ENCODE measurements at places on chromosomes 7 and 10.

- no peak for DNase-seq
Observed at GRCh38 chr10:102918817-102919245, 737 bp downstream of the CNNM2 start.

DNA sequence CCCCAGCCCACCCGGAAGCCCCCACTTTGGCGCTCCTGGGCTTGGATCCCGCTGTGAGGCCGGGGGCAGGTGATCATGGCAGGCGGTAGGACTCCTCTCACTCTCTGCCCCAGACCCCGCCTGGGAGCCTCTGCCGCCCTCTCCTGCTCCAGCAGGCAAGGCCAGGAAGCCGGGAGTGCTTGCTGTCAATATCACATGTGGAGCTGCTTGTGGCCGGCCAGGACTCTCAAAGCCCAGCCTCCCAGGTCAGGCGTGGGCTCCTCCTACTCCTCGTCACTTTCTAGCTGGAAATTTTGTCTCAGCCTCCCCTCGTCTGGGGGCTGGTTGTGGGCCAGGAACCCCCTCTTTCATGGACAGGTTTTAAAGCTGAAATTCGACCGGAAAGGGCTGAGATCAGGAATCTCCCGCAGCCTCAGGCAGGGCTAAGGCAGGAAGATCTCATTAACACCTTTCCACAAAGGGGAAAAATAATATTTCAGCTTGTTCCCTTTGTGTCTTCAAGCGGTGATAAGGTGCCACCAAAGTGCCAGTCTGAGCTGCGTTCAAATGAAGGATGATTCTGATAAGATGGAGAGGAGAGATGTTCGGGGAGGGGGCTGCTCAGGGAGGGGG is 273.6 kb upstream of the PODXL start:
- no peak for DNase-seq

DNA sequence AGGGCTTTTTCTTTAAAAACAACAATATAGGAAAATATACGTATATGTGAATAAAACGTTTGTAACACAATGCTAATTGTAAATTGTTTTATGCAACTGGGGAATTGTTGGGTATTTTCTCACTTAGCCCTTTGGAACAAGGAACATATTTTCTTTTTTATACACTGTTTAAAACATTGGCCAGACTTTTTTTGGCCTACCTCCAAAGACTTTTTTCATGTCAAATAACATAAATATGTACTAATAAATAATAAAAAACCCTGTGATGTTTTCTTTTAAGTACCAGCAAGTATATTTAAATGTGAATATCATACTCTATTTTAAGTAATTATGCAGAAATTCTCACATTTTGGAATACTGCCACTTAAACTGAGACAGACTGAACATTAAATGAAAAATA is 15.7 kb downstream of the TMEM106B start:
- peak; percentile 8 for DNase-seq

- no peak for DNase-seq
Observed at GRCh38 chr7:141190495-141190894, 116.6 kb downstream of the TMEM178B start.

DNA sequence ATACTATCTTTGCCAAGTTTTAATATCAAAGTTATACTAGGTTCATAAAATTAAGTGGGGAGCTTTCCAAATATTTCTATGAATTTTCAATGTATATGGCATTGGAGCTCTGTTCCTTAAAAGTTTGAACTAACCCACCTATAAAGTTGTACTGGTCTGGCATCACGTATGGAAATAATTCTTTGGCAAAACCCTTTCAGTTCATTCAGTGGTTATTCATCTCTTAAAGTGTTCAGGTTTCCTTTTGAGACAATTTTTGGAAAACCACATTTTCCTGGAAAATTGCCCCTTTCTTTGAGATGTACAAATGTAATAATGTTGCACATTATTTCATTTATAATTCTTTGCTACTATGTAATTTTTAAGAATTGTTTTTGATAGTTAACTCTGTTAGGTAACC is 62.5 kb upstream of the INPP5A start:
- no peak for DNase-seq

DNA sequence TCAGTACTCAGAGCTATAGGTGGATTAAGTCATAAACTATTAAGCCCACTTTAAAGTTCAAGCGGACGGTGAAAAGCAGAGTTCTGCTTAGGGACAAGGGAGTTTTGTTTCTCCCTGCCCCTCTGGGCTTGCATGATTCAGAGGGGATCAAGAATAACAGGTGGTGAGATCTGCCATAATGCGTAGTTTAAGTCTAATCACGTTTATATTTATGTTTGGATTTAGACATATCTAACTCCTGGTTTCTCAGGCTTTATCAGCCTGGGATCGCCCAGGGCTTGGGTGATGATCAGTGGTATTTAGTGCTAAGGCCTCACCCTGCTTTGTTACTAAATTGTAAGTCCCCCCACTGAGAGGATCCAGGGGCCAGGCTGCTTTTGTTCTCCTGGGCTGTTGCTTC is 335.4 kb upstream of the NRP1 start:
- DNase-seq: no peak

- DNase-seq: no peak
Observed at GRCh38 chr10:14617852-14618251, 156.8 kb downstream of the FAM107B start.

DNA sequence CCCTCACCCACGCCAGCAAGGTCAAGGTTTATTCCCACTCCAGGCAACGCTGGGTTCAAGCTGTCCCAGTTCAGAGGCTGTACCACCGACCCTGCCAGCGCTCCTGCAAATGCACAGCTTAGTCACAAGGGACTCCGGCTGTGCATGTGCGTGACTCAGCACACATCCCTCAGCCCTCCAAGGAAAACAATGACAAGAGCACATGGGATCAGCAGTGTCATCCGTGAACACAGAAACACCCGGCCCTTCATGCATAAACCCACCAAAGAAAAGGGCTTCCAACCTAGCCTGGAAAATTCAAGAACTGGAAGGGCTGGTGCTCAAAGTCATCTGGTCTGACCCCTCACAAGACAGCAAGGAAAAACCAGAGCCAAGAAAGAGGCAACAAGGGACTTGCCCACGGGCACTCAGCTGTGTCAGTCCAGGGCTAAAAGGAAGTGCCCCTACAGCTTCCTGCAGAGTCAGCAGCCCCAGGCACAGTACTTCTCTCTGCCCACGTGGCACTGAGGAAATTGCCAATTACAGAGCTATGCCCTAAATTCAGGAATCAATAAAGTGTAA is 106.1 kb downstream of the KCNMA1 start:
- no peak for DNase-seq

DNA sequence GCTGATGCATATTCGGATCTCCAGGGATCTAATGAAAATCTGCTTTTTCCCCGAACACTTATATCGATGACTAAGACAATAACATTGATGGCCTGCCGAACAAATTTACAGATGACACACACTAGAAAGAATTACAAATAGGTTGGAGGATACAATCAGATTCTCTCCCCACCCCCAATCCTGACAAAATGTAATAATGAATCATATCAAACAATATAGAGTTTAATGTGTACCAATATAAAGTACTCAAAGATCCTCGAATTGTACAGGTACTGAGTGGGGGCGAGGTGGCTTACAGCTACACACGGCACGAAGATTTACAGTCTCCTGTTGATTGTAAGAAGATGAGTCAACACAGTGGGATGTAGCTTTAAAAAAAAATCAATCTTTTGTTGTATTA is 182.7 kb upstream of the MKLN1 start:
- no peak for DNase-seq

DNA sequence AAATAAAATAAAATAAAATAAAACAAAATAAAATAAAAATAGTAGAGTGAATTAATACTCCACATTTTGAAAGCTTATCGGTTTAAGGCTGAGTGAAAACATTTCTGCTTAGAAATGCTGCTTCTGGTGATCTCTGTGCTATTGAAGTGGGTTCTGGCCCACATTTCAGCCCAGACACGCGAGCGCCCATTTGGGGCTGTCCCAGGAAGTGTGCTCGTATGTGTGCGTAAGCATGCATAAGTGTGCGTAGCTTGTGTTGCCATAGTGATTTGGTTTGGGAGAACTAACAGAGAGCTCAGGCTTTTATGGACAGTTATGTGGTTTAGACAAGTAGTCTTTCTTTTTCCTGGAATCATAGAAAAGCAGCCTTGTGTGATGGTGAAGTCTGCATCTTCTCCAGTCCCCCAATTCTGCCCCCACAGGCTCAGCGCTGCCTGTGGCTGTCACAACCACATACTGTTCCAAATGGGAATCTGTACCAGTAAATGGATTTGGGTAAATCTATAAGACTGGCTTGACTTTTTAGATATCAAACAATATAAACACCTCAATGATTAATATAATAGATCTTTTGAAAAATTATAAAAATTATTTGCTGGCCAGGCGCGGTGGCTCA is 29.8 kb upstream of the PURB start:
- no peak for DNase-seq

DNA sequence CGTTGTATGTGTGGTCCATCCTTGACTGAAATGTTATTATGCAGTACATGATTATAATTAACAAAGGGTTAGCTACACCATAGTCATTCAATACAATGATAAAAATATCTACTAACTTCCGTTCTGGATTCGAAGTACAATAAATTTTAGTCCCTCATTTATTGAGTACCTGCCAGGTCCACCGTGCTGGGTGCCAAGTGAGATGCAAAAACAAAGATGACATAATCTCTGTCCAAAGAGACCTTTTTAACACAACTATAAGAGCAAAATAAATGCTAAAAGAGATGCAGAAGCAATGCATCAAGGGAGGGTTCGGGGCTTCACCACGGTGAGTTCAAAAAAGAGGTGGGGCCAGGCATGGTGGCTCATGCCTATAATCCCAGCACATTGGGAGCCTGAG is 33.1 kb downstream of the LAMB1 start:
- no peak for DNase-seq

- DNase-seq: no peak
Observed at GRCh38 chr10:23391821-23392220, 47.1 kb upstream of the OTUD1 start.

DNA sequence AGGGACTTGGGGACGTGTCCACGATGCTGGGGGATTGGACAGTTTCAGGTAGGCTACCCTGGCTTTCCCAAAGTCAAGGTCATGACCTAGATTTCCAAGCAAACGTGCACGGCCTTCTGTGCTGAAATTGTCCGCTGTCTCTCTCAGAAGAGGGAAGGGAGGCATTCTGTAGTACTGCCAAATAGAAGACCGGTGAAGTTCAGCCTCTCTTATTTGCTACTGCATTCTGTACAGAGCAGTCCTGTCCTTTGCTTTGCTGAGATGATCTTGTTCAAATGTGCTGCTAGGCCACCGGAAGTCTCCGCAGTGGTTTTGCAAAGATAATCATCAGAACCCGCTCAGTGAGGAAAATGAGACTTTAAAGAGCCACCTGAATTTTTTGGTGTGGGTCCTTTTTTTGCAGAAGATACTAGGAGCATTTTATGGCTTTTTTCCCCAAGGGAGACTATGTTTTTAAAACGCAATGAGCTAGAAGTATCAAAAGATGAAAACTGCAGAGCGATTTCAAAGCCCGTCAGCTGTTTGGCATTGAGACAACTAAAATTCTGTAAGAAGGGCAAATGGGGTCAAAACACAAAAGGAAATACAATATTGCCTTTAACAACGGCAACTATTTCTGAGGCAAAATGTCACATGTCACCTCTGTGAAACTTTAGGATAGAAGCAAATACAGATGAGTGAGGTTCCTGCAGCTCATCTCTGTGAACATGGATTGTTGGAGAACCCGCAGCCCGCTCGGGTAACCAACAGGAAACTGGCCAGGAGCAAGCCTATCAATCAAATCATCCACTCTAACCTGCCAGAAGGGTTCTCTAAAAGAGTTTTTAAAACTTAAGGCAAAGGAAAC is 1.3 kb upstream of the NMT2 start:
- no peak for DNase-seq

GRCh38 chr10:15897287-15897686 is 37.0 kb upstream of the MINDY3 start:
- no peak for DNase-seq

DNA sequence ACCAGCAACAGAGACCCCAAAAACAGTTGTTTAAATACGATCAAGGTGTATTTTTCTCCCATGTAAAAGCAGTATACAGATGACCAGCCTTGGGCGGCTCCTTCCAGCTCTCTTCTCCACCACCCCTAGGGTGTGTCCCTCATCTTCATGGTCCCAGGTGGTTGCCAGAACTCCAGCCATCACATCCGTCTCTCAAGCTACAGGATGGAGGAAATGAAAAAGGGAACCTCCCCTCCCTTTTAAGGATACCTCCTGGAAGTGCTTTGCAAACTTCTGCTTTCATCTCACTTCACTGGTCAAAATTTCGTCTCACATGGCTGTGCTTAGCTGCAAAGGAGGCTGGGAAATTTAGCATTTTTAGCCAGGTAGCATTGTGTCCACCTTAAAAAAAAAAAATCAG is 59.3 kb downstream of the C10orf105 start:
- DNase-seq: no peak

GRCh38 chr7:127857464-127857841 is 173.8 kb downstream of the LRRC4 start:
- DNase-seq: no peak

- no peak for DNase-seq
Observed at GRCh38 chr10:61091531-61091930, 147.5 kb upstream of the RHOBTB1 start.

GRCh38 chr10:5659702-5660528 is 6.5 kb downstream of the ASB13 start:
- no peak for DNase-seq

DNA sequence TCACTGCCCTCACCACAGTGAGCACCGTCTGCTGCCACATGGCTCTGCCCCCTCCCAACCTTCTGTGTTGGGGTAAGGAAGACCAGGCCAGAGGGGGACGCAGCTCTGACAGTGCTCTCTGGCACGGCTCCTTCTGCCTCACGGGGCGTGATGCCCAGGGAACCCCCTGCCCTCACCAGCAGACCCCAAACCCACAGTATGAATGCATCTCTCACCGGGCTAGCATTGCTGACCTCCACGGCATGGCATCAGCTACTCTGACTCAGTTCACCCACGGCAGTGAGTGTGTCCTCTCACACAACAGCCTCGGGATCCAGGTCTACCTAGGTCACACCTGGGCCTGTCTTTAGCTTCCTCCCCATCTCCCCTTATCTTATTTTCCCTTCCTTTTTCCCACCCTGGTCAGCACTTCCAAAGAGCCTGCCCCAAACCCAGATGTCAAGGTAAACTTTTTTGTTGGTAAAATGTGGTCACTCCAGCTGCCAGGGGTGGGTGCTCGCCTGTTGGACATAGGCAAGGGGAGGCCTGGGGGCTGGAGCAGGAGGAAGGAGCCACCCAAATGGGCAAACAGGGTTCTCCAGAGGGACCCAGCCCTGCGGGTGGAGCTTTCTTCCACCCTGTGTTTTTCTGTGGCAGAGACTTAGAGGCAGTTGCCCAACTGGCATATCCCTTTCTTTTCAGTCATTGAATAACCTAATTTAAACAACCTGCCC is 4.4 kb downstream of the CALML3 start:
- no peak for DNase-seq

- DNase-seq: no peak
Observed at GRCh38 chr10:96647466-96647865, 60.7 kb upstream of the TM9SF3 start.

GRCh38 chr10:9147475-9147874 is 1093.0 kb downstream of the GATA3 start:
- DNase-seq: no peak

GRCh38 chr7:85567983-85568382 is 381.1 kb upstream of the SEMA3D start:
- no peak for DNase-seq

GRCh38 chr7:115060095-115060870 is 138.4 kb downstream of the MDFIC start:
- DNase-seq: no peak

All from right renal cortex interstitium (tissue), 3 donors.